ENCODE measurements at places on chromosomes 3 and 15.

GRCh38 chr15:95417761-95418160 is 912.7 kb upstream of the NR2F2 start:
- no peak for DNase-seq

DNA sequence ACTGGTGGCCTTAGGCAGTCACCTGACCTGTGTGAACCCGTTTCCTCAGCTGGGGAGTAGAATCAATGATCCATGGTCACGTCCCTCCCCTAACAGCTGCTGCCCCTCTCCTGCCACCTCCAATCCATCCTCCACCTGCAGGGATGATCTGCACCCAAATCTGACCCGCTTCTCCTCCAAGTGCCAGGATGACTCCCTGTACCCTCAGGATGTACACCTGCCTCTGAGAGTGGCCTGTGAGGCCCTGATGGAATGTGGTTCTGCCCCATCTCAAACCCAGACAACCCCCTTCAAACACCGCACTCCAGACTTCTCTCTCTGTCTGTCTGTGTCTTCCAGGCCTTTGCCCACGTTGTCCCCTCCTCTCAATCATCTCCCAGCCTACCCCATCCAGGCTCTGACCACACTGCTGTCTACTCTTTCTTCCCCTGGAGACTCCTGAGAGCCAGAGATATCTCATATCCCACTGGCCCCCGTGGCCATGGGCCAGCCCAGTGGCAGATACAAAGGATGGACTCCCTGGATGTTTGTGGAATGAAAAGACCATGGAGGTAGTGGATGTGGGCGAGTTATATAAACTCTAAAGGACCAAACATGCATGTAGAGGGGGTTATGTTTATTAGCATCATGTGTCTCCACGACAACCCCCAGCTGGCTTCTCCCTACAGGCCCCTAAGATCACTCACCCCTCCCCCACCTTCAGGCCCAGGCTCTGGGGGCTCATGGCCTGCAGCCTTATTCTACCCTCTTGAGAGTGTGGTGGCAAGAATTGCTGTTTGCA is 84.9 kb downstream of the SMAD6 start:
- DNase-seq, result no peak

GRCh38 chr3:143226678-143227291 is 107.2 kb downstream of the CHST2 start:
- peak; percentile 24 for DNase-seq

DNA sequence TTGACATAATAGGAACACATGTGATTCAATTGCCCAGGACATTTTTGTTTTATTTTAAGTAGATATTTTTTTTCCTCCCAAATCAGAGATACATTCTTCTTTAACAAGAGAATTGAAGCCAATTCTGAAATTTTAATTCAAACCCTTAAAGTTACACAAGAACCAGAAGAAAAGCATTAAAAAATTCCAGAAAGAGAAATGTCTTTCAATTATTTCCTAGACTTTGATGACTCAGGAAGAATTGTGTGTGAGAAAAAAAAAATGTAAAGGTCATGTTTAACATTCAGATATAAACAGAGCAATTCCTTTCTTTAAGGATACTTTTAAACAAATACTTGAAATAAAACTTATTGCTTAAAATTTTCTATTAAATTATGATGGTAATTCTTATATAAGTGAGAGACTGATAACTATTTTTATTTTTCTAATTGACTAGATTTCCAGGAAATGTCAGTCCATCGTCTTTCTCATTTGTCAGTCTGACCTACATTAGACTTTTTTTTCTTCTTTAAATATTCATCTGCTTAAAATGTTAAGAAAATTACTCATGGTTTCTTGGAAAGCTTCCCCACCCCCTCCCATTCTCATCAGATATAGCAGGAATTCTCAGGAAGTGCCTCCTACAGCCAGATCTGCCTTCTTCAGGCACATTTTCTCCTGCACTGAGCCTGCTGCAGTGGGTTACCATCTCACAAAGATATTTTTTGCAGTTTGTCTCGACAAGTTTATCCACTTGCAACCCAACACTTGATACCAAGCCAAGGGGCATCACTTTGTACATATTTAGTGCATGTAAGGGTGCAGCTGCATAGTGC is 261.8 kb upstream of the CBLB start:
- DNase-seq, result no peak

GRCh38 chr15:91142106-91142744 is 42.2 kb downstream of the SV2B start:
- DNase-seq, result no peak

- DNase-seq, result no peak
Observed at GRCh38 chr3:101995371-101996046, 146.2 kb downstream of the NFKBIZ start.

DNA sequence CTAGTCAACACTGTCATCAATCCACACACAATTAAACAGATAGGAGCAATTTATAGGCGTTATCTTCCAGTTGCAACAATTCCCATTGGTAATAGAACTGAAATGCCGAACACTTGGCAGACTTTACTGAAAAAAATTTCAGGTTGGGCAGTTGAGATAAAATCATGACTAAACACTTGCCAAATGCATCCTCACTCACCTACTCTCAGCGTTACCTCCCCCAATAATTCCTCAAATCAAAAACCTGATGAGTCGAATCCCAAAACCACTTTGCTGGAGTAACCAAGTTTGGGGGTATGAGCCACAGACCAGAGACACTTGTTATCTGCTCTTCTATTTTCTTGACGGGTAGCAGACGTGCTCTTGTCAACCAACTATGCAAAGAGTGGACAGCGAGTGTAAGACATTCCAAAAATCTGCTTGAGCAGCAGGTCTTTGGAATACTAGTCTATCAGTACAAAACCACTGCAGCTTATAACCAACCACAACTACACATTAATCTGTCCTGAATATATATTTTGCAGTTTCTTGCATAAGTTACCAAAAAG is 30.3 kb downstream of the PPP1R2 start:
- DNase-seq, result no peak

DNA sequence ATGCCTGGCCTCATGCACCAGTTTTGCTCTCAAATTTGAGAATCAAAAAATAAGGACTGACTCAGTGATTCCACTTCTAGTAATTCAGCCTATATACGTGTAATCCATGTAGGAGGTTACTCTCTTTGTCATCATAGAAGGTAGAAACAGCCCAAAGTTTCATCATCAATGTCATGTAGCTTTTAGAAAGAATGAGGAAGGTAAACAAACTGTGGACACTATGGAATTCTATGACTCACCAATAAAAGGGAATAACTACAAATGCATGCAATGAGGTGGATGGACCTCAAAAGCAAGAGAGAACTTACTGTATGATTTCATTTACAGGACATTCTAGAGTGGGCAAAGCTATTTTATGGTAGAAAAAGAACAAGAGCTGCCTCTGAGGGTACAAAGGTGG is 93.2 kb upstream of the LRIG1 start:
- no peak for DNase-seq

DNA sequence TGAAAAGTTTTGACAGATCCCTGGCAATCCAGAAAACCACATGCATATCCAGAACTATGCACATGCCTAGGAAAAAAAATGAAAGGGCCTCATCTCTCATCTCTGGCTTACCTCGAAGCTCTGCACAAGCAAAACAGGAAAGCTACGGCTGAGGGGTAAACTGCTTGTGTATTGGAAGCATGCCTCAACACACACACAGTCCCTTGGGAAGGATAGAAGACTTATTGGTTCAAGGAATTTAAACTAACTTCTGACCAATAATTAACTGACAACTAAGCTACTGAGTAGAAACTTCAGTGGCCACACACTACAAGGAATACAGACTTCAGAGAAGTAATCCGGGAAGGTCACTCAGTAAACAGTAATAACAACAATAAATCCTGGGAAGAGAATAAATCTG is 59.9 kb upstream of the POMGNT2 start:
- DNase-seq, result no peak

GRCh38 chr3:72303926-72304325 is 519.0 kb upstream of the PROK2 start:
- no peak for DNase-seq

- DNase-seq, result no peak
Observed at GRCh38 chr15:96312641-96313335, 17.7 kb upstream of the NR2F2 start.

DNA sequence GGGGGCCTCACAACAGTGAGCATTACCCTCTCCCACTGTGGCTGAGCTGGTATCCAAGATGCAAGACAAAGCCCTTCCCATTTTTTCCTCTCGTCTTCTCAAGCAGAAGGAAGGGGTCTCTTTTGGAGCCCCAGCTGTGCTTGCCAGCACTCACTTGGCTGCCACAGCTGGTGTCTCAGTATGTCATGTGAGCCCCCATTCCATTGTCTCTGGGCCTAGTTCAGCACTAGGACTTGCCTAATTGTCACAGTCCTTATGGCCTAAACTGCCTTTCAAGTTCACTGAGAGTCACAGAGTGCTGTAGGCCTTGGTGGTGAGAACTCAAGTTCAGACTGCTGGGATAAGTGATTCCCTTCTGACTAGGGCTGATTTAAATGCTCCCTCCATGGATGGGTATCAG is 89.8 kb downstream of the ARHGEF26 start:
- DNase-seq, result no peak

DNA sequence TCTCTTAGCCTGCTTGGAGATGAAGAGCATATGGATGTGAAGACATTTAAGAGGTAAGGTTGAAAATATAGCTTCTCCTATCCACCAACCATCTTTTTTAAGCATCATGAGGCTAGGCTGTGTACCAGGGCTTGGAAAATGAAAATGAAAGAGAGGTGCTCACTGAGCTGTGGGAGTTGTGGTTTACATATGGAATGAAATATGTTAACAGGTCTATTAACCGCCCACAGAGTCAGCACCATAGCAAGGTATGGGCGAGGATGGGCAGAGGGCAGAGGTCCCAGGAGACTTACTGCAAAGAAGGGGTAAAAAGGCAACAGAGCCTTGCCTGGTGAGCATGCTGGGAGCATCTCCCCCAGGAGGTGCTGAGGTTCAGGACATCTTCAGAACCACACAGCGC is 273.1 kb downstream of the GABRG3 start:
- DNase-seq, result no peak

DNA sequence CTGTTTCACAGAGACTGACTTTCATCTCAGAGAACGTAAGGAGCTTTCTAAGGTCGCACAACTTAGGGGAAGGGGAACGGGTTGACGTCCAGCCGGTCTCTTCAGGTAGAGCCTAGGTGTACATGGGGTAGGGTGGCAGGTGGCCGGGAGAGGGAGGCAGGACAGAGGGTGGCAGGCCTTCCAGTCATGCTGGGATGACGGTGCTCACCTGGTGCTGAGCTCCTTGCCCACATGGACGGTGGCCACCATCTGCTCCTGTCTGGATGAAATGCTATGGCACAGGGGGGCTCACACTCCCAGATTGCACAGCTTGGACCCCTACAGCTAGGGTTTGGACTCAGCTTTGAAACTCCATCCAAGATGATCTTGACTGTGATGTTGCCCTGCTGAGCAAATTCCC is 144.5 kb downstream of the ATP10A start:
- DNase-seq, result no peak

- no peak for DNase-seq
Observed at GRCh38 chr3:131141770-131142169, 115.1 kb downstream of the NEK11 start.

- no peak for DNase-seq
Observed at GRCh38 chr3:73536336-73536895, 88.3 kb downstream of the PDZRN3 start.

- peak; percentile 29 for DNase-seq
Observed at GRCh38 chr3:53890726-53891475, 758 bp downstream of the SELENOK start.

- DNase-seq, result no peak
Observed at GRCh38 chr3:122890720-122891220, 95.9 kb downstream of the SLC49A4 start.

DNA sequence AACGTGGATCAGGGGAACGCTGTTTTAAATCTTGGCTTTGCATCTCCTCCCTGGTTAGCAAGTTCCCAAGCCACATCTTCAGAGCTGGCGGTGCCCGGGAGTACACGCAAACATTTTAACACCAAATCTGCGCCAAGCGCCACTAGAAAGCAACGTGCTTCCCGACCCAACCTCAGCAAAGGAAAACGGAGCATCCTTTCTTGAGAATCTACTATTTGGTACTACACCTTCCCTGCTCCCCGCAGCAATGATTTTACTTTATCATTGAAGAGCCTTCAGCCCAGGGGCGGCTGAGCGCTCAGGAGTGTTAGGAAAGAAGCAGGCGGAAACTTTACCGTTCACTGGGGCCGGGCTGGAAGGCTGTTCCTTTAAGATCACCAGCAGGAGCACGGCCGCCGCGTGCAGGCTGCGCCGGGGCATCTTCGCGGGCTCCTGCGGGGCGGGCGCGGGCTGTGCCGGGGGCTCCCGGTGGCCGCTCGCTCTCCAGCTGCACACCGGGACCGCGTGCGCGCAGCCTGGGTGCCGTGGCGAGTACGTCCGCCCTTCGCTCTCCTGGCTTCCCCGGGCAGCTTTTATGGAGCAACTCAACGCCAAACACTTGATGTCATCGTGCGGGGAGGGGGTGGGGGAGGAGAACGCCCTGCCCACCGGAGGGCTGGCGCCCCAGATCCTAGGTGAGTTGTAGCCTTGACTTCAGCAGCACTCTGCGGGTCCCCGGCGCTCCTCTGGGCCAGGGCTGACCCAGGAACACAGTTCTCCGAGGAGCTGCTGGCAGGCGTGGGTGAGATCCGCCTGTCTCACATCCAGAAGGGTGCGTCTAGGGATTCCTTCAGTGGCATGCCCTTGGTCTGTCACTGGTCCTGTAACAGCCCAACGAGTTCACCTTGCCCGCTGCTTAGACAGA is at the start of gene CA12:
Gene CA12, minus strand, starts transcription at position 546 of the 904 bp plus-strand sequence. Its CDS starts 126 bp downstream, at position 420.
- DNase-seq, result no peak

DNA sequence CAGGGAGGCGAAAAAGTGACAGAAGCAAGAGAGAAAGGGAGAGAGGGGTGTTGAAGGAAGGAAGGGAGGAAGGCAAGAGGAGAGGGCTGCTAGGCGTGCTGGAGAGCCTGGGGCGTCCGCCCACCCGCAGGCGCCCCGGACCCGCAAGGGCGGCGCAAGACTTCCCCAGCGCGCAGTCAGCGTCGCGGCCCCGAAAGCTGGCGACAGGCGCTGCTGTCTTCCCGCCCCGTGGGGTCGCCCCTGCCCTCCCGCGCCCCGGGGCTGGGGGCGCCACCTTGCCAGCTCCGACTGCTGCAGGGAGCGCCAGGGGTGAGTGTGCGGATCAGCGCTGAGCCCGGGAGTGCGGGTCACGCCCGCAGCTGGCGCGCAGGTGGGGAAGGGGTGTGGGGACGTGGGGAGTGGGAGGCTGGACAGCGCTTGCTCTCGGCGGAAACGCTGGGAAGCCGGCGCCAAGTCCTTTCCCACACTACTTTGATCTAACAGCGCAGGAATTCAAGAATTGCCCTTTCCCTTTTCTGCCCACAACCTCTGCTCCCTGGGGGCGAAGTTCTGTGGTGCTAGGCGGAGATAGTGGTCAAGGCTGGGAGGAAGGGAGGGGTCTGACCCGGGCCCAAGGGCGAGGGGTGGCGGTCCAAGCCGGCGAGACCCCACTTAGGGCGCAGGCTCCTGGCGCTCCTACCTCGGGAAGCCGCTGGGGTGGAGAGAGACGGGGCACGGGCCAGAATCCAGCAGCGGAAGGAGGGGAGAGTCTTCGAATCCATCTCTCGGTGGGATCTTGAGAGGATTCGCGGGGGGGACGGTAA is 266.1 kb downstream of the CGGBP1 start:
- no peak for DNase-seq

- DNase-seq, result peak; percentile 17
Observed at GRCh38 chr3:156246961-156247725, 126.8 kb downstream of the KCNAB1 start.

Measured in Ammon's horn (tissue), 1 donor.